RCC 7860 (cell line): ENCODE measurements at places on chromosomes 3 and 15.

DNA sequence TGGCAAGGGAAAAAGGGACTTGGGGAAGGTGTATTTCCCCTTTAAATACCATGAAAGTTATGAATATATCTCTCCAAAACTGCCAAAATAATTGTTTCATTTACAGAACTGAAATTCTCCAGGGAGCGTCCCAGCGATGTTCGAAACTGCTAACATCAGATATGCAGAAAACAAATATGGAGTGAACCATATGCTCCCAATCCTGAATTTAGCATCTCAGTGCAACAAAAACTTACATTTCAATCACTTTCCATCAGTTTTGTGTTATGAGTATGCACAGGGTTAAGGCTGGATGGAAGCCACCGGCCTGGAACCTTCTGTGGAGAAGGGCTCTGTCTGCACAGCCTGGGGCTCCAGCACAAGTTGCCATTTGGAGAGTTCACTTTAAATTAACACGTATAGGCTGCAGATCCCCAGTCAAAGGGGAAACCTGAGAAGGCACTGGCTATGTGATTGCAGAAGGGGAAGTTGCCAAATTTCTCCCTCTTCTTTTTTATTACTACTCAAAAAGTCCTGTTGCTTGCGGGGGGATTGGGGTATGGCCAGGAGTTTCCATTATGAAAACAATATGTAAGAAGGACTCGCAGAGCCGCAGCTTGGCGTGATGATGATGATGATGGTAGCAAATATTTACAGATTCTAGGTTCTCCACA lies 56.9 kb upstream of the FOXP1 start:
- no peak for DNase-seq

GRCh38 chr15:57551715-57552677 lies 39.7 kb upstream of the MYZAP start:
- peak; percentile 76 for DNase-seq

GRCh38 chr3:43695863-43696262 lies 5.1 kb downstream of the ABHD5 start:
- no peak for DNase-seq

DNA sequence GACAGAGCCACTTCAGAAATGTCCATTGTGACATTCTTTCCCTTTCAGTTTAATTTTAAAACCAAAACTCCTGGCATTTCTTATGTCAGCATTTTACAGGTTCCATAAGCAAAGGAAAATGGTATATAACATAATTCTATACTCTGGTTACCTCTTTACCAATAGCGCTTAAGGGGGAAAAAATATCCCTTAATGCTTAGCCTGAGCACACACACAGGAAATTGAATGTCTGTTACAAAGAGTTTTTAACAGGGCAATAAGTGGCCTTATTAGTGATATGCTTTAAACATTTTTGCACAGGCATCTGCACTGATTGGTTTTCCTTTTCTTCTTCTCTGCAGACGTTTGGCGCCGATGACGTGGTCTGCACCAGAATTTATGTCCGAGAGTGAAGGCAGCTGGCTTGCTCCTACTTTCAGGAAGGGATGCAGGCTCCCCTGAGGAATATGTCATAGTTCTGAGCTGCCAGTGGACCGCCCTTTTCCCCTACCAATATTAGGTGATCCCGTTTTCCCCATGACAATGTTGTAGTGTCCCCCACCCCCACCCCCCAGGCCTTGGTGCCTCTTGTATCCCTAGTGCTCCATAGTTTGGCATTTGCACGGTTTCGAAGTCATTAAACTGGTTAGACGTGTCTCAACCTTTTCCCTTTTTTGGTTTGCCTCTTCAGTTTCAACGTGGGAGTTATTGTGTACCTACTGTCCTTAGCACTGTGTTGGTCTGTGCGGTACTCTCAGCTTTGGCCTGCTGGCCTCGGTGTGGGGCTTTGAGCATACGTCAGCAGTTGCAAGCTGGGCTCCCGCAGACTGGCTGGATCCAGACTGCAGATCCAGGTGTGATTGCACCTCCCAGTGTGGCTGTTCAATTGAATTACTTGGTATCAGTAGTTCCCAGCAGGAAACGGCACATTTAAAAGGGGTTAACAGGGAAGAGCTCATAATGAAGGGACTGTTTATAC lies 7.7 kb downstream of the CRABP1 start:
- no peak for DNase-seq

- DNase-seq: no peak
Measured at GRCh38 chr3:126797563-126797962, 93.5 kb downstream of the CHCHD6 start.

- no peak for DNase-seq
Measured at GRCh38 chr3:120022729-120023128, 71.5 kb downstream of the GSK3B start.

- DNase-seq: no peak
Measured at GRCh38 chr15:76158226-76158625, 98.4 kb downstream of the TMEM266 start.
